Stimulated activated CD4-positive, alpha-beta T cell treated with anti-CD3 and anti-CD28 coated beads, Interleukin-1b, Interleukin-23, amount 100 ng/mL, for 4 hours (primary cell): ENCODE measurements at places on chromosomes 2 and 18.

DNA sequence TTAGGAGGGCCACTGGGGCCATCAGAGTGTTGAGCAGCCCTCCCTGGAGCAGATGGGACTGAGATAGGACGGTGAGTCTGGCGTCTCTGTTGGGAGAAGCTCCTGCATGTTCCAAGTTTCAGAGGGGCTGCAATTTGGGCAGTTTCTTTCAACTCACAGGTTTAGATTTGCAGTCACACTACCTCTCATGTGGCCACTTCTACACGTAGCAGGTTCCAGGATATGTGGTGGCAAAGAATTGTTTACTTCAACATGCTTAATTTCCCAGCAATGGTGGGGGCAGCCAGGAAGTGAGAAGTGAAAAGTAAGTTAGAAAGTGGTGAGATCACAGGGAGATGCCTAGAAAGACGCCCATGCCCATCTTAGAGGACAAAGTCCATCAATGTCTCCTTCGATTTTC, 9.3 kb downstream of the NCK2 start:
- no peak for DNase-seq

- DNase-seq = no peak
These were observed 316.6 kb upstream of the NCKAP5 start for GRCh38 chr2:133884739-133885381.

GRCh38 chr2:6937157-6937556, 19.9 kb downstream of the RNF144A start:
- DNase-seq = no peak

GRCh38 chr2:176494949-176495353, 225.7 kb downstream of the MTX2 start:
- DNase-seq = no peak

DNA sequence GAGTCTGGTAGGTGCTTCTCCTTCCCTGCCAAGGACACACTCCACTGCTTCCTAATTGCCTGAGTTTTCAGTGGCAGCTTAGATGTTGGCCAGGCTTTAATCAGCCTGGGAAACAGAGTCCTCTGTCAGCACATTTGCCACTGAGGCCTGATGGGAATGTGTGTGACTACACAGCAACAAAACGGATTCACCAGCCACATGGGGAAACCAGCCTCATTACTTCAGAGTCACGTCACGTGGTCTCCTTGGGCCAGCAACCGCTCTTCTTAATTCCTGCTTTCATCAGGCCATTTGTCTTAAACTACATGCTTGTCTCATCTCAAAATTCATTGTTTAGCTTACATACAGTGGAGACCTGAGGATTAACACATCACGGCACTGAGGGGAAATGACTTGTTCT, 93.9 kb upstream of the LTBP1 start:
- DNase-seq = no peak
